ENCODE measurements at places on chromosomes 4 and X.

- DNase-seq: no peak
Measured at GRCh38 chr4:41427306-41427882, 110.6 kb upstream of the LIMCH1 start.

DNA sequence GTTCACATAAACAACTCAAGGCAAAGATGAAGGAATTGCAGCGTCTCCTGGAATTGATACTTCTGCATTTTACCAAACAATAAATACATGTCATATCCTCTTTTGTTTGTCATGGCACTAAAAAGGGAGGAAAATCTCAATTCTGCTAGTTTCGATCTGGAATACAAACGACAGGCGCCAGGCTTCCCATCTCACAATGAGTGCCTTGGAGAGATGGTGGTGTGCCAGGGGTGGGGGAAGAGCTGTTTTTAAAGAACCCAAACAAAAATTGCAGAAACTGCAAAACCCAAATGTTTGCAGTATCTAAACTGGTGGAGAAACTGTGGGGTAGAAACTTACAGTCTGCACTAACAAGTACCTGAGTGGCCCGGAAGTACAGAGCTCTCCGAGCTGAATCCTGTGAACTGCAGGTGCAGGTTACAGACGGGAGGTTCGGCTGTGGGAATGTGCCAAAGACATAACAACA is 53.0 kb upstream of the KLF3 start:
- DNase-seq: no peak

- DNase-seq: no peak
Measured at GRCh38 chr4:169236873-169237626, 33.7 kb downstream of the SH3RF1 start.

GRCh38 chr4:141255016-141255415 is 34.3 kb downstream of the ZNF330 start:
- DNase-seq: no peak

DNA sequence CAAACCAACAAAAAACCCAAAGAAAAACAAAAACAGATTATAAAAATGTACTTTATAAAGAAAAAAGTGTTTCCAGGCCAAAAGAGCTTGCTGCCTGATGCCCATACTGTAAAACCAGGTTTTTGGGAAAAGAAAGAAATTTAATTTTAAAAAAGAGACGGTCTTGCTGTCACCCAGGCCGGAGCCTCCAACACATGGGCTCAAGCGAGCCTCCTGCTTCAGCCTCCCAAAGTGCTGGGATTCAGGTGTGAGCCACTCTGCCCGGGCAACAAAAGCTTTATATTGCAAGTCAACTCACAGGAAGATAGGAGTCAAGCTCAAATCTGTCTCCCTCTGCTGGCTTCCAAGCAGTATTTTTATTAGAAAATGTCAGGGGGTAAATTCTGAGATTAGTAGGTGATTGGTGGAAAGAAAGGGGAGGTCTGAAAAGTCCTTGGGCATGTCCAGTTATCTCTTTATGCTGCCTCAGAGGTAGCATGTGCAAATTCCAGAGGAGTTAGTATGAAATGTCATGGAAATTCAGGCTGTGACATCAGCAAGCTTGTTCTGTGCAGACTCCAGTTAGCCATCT is 39.4 kb downstream of the MGST2 start:
- no peak for DNase-seq

DNA sequence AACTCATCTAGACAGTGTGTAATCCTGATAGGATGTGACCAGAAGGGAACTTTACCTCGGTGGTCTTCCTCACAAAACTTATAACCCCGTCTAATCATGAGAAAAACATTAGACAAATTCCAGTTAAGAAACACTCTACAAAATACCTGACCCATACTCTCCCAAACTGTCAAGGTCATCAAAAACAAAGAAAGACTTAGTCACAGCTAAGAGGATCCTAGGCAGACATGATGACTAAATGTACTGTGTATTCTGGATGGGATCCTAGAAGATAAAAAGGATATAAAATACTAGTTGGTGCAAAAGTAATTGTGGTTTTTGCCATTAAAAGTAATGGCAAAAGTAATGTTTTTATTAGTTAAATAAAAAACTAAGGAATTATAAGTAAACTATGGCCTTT is 81.6 kb downstream of the DTHD1 start:
- DNase-seq: no peak

DNA sequence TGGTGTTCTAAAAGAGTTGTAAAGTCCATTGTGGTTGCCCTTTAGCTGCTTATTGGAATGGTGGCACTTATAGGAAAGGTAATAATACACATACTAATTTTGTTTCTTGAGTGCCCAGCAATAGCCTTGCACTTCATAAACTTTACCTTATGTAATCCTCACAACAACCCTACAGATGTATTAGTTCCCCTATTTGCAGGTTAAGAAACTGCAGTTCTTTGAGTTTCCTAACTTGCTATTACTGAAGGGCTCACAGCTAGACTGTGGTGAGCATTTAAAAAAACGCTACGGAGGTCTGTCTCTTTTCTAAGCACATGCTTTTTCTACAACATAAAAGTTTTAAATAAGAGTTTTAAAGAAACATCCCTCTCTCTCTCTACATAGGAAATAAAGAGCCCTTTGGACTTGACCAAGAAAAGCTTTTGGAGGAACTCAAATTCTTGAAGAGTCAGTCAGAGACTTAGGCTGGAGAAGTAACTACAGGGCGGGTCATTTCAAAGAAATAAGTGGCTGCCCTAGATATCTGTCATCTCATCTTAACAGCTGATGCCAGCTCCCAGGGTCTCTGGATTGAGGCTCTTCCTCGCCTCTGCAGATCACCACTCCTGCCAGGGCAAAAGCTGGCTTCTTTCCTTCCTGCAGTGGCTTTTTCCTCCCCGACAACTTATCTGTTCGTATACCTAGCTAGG is 42.0 kb upstream of the FBXW7 start:
- no peak for DNase-seq

- DNase-seq: no peak
Measured at GRCh38 chrX:10507181-10507580, 113.2 kb downstream of the MID1 start.

DNA sequence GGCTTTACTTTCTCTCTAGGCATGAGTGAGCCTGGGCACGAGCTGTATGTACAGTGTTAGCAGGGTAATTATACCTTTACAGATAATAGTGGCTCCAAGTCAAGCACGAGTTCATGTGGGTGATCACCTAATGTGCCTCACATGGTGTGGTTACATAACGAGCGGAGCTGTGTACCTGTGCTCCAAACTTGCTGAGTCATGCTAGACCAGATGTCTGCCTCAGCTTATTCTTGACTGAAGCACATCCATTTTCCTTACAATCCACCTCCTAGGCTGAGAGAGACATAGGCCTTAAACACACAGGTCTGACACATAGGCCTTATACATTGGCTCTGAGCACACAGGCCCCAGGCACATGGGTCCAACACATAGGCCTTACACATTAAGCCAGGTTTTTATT is 426.6 kb downstream of the GPAT3 start:
- no peak for DNase-seq

GRCh38 chr4:6925357-6925836 is 15.8 kb downstream of the TBC1D14 start:
- DNase-seq: peak; percentile 66

- no peak for DNase-seq
Measured at GRCh38 chr4:139913398-139913990, 240.5 kb downstream of the MAML3 start.

DNA sequence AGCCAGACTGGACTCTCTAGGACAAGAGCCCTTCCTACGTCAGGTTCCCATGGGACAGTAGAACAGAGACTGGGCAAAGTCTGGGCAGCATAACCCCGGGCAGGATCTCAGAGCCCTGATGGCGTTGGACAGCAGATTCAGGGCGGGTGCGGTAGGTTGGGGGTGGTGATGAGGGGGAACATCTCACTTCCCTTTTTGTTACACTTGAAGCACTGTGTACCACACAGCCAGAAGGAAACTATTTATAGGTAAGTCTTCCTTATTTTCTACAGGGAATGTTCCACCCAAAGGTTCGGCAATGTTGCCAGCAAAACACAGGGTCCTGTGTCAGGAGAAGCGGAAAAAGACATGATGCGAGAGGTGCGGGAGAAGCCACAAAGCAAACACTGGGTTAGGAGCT is 54.3 kb downstream of the TSC22D3 start:
- DNase-seq: no peak

DNA sequence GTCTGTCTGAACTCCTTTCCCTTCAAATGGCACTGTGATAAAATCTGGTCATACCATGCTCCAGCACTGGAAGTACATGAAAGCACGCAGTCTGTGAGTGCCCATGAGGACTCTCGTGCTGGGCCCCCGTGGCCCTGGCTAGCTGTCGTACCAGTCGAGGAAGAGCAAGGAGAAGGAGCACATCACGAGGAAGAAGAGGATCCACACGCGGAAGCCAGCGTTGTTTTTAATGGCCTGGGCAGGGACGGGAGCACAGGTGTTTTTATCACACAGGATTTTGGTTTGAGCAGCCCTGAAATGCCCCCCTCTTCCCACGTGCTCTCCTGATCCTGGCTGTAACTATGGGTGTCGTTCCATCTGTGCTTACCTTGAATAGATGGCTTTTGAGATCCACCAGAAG is 33.0 kb downstream of the NSG1 start:
- no peak for DNase-seq

GRCh38 chr4:144705601-144706590 is 59.9 kb downstream of the HHIP start:
- no peak for DNase-seq

DNA sequence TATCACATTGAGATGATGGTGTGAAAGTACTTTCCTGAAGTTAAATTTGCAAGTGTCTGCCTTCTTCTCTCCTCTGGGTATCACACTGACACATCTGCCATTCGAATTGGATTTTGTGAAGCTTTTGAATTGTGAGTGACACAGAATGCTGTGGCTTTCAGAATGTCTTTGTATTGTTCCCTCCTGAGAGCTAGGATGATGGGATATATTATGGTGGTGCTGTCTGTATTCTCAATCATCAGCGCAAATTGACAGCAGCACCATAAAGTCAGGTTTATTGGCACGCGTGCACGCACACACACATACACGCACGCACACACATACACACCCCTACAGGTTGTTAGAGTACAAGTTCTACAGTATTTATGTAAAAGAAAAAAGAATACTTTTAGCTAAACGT is 143.3 kb downstream of the AWAT2 start:
- DNase-seq: no peak

- DNase-seq: no peak
Measured at GRCh38 chr4:47493238-47494123, 8.4 kb downstream of the ATP10D start.

- DNase-seq: no peak
Measured at GRCh38 chrX:147757750-147758149, 154.0 kb upstream of the FMR1 start.

GRCh38 chrX:97126020-97126419 is 242.3 kb downstream of the RPA4 start:
- no peak for DNase-seq

DNA sequence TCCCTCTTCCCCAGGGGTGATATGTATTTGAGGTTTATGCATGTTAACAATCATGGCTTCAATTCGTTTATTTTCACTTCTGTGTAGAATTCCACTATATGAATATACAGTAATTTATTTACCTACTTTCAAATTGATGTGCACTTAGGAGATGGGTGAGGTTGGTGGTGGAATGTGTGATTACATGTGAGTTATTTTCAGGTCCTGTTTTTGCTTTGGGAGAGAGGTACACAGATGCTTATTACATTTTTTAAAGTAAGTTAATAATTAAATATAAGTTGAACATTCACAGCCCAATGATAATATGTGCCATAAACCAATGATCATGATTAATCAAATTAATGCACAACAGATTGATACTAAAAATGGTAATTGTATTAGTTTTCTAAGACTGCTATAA is 79.5 kb downstream of the SPRY1 start:
- no peak for DNase-seq

GRCh38 chr4:185311113-185311888 is 84.4 kb downstream of the LRP2BP start:
- no peak for DNase-seq

- peak; percentile 30 for DNase-seq
Measured at GRCh38 chrX:119266364-119266995, 30.4 kb downstream of the PGRMC1 start.

- DNase-seq: no peak
Measured at GRCh38 chrX:41661366-41662095, 27.2 kb upstream of the GPR34 start.

DNA sequence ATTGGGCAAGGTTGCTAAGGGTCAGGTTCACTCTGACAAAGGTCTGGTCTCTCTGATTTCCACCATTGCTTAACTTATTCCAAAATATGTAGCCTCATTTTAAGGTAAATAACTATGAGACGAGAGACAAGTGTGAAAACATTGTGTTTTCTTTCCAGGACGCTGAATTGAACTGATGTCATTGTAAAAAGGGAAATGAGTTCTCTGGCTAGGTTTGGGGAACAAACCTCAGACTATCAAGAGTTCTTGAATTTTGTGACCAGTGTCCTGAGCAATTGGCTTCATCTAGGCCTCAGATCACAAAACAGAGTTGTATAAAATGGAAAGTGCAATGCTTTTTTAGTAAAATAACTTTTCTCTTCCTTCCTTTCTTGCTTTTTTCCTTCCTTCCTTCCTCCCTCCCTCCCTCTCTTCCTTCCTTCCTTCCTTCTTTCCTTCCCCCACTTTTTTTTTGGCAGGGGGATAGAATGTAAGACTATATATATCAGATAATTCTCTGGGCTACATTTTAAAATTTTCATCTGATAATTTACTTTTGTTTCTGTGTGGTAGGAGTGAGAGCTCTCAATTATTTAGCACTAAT is 30.8 kb upstream of the CXCL8 start:
- no peak for DNase-seq

DNA sequence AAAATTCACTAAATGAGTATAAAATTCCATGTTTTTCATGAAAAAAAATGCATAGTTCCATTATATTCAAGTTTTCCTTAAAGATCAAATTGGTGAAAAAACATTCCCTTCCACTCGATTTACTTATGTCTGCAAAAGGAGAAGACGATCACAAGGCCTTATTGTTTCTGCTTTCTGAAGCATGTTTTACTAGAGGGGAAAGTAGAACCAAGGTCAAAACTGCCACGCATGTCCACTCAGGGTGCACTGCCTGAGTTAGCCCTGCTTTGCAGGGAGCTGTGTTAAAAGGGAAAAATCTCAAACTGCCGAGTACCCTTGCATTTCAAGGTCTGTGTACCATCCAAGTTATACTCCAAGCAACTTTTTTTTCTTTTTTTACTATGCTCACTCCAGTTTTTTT is 57.2 kb downstream of the TRAPPC11 start:
- DNase-seq: no peak

- no peak for DNase-seq
Measured at GRCh38 chrX:47112316-47112954, 32.1 kb downstream of the NDUFB11 start.

DNA sequence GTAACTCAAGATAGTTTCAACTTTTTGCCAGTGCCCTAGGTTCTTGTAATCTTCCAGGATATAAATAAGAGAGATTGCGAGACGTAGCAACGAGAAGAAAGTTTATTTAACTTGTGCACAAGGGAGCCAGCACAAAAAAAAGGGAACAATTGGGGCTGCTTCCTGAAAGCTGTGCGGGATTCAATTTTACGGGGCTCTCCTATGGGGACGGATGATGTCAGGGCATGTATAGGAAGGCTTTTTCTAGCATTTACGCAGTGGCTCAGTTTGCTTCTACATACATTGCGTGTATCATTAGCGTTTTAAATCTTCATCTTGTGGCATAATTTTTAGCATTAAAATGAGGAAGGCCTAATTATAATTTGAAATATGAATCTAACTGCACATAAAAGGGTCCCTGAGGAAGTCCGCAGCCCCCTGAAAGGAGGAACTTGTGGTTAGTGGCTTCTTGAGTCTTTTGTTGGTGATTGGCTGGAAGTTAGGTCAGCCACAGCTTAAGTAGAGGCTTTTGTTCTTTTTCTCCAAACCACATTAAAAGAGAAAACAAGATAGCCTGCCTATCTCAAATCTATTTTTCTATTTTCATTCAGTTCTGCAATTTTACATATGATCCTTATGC is 668.2 kb upstream of the NDST4 start:
- no peak for DNase-seq

GRCh38 chr4:164959896-164960295 is 17.6 kb downstream of the TRIM61 start:
- no peak for DNase-seq

Measured in activated CD4-positive, alpha-beta T cell treated with anti-CD3 and anti-CD28 coated beads, Interleukin-2, Interleukin-6, amounts not matched to agents 100 ng/mL and 50 ng/mL, durations not matched to agents 16 hours and 8 hours (primary cell).